ENCODE measurements at places on chromosomes 5 and 9.

GRCh38 chr5:118052503-118052902 is 935.8 kb downstream of the DTWD2 start:
- no peak for DNase-seq

DNA sequence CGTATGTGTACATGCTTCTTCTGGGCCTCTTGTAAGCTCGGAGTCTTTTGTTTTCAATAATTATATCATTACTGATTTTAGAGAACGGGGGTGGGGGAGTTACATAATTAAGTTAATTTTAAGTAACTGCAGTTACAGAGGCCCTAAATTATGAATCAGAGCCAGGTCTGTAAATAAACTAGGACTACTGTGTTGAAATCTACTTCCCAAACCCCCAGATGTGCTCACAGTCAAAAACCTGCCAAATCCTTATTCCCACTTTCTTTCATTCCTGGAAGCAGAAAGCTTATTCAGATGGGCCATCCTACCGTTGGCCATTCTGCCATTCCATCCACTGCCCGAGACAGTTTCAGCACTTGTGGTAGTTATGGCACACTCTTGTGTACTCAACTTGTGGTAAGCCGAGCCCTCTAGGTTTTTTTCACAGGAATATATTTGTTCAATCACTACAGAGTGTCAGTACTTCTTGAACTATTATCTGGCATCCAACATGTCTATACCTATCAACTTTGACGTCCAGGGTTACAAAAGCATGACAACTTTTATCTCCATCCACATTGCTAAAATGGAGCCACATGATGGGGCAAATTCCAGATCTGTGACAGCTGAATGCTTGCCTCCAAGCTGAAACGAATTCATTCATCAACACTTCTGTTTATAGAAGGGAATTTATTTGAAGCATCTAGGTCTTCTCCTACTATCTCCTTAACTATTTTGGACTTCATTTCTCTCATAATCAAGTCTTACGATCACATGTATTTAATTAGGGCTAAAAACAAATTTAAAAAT is 37.8 kb downstream of the GLRX start:
- DNase-seq: no peak

DNA sequence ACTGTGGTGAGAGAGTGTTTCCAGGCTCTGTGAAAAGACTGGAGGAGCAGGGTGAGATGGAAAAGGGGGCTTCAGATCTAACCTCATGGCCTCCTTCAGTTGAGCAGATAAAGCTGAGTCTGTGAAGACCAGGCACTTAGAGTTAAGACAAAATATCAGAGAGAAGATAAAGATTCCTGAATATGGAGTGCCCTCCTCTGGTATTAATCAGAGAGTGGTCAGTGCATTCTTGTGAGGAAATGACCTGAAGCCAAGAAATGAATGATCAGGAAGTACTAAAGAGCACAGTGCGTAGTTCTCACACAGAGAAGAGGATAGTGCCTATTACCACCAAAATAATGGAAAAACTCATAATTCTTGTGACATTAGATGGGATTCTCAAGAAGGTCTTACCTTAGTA is 1417.0 kb upstream of the ACO1 start:
- DNase-seq: no peak

GRCh38 chr5:6468870-6469269 is 20.2 kb downstream of the UBE2QL1 start:
- no peak for DNase-seq

DNA sequence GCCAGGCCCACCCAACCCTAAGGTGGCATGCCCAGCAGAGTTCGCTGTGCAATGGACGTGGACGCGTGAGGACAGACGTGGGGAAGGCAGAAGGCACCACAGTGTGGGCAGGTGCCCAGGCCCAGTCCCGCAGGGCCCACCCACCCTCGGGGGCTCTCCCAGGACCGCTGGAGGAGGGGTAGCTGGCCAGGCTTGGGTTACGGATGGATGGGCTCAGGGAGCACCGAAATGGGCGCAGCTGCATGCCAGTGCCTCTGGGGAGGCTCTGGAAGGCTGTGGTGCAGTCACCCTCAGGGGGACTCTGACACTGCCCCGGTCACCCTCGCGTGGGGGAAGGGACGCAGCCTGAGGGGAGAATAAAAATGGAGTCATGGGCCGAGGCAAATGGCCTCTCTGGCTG is 9.6 kb upstream of the GPSM1 start:
- DNase-seq: no peak

GRCh38 chr5:73652391-73652790 is 26.4 kb downstream of the ARHGEF28 start:
- DNase-seq: no peak

DNA sequence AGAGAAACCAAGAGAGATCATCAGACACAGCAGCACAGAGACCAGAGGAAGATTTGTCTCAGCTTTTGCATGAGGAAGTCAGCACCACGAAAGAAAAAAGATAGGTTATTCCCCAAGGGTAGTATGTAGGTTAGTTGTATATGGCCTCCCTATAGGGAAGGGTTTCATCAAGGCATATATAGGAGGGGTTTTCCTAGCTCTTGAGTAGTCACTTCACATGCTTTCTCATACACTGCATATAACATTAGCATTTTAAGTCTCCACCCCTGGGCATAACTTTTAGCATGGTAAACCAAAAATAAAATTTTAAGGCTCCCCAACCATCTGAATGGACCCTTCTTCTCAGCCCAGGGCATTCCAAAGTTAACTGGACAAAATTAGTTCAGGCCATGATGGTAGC is 1571.6 kb upstream of the ACO1 start:
- no peak for DNase-seq

DNA sequence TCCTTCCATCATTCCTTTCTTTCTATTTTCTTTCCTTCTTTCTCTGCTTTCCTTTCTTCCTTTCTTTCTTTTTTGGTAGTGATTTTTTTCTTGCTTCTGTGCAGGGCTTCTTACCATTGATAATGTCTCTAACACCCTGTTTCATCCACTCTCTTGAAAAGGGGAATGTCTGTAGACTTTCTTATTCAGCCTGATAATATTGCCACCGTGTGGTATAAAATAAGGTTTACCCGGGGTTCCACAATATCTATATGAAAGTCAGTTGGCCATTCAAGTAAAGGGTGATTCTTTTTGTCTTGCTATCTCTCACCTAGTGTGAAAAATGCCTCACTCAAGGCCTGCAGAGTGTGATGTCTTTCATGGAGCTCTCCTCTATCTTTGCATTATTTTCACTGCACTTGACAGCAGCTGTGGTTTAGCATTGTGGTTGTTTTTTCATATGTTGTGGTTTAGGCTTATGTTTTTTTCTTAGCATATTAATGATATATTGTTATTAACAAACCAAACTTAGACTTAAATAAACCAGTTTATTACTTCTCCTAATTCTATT is 153.9 kb downstream of the CSNK1G3 start:
- no peak for DNase-seq

DNA sequence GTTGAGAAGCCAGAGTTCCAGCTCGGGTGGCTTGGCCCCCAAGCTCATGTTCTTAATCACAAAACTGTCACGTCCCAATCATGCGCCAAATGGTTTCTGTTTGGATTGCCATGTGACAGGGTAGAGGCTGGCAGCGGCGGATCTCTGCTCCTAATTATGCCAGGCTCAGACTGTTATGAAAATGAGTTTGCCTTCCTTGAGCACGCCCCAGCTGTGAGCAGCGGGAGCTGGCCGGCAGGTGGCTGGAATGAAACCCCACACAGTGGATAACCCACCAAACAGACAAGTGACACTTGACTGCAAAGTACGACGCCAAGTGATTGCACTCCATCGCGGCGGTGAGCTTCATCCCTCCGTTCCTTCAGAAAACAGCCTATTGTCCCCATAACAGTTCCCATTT is 75.4 kb downstream of the CFAP77 start:
- DNase-seq: no peak

GRCh38 chr5:176844706-176845391 is 34.5 kb downstream of the UNC5A start:
- DNase-seq: peak; percentile 5

DNA sequence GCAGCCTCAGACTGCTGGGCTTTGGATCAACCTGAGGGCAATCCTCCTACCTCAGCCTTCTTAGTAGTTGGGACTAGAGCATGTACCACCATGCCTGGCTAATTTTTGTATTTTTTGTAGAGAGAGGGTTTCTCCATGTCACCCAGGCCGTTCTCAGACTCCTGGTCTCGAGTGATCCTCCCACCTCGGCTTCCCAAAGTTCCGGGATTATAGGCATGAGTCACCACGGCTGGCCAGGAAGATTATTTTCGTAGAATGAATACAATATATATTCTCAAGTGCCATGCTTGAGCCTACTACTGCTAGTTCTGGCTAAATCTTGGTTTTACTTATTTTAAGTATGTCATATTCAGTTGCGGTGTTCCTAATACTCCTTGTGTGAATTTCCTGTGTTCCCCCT is 88.2 kb upstream of the CLINT1 start:
- no peak for DNase-seq

DNA sequence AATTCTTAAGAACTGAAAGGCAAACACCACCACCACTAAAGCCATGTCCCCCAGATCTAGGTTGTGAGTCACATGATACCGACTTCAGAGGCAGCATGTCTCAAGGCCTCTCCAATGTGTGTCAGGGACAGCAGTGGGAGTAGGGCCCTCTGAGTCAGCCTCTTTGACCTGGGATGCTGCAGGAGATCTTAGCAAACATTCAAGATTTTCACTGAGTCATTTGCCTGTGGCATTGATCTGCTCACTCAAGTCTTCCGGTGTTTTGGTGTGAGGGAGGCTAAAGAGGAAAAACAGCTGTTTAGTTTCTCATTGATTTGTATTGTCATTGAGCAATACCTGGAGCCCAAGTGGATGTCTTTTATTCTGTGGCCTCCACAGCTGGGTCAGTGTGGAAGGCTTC is 36.1 kb downstream of the TMC1 start:
- DNase-seq: peak; percentile 90

DNA sequence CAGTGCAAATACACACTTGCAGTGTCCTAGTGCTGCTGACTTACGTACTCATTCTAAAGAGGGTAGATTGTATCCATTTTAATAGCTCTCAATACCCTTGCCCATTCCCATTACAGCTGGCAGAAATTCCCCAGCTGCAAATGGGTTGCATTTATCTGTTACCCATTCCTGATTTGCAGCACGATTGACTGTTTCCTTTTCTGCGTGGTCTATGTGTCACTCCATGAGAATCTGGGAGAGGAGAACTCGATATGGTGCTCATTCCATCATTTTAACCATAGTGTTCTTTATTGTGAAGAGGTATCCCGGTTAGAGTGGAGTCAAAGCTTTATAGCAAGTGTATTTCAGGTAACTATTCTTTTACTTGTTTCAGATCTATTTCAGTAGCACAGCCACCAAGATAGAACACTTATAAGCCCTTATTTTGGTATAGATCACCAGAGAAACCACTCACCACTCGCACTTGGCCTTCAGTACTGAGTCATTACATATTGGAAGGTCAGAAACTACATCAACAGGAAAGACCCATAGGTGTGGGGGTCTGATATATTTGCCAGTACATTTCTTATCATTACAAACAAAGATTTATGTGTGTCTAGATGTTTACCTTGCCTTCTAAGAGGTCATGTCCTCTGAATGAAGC is 139.5 kb downstream of the MUSK start:
- no peak for DNase-seq

DNA sequence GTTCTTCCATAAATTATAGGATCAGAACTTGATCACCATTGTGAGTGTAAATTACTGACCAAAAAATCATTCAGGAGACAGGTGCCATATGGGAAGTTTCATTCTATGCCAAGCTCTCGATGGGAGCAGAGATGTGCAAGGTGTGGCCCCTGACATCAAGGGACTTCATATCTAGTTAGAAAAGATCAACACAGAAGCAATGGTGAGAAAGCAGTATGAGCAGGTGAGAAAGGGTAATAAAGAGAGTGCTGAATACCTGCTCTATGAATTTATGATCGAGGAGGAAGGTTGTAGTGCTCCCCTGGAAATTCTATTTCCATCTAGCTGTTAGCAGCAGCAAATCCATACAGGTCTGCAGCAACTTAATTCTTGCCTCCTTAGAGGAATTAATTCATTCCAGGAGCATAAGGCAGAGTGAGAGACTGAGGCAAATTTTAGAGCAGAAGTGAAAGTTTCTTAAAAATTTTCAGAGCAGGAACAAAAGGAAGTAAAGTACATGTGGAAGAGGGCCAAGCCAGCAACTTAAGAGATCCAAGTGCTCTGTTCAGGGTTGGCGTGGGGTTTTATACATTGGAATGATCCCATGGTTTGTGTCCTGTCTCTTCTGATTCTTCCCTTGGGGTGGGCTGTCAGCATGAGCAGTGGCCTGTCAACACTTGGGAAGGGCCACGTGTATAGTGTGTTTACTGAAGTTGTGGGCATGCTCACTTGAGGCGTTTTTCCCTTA is 181.8 kb downstream of the SAXO1 start:
- no peak for DNase-seq

DNA sequence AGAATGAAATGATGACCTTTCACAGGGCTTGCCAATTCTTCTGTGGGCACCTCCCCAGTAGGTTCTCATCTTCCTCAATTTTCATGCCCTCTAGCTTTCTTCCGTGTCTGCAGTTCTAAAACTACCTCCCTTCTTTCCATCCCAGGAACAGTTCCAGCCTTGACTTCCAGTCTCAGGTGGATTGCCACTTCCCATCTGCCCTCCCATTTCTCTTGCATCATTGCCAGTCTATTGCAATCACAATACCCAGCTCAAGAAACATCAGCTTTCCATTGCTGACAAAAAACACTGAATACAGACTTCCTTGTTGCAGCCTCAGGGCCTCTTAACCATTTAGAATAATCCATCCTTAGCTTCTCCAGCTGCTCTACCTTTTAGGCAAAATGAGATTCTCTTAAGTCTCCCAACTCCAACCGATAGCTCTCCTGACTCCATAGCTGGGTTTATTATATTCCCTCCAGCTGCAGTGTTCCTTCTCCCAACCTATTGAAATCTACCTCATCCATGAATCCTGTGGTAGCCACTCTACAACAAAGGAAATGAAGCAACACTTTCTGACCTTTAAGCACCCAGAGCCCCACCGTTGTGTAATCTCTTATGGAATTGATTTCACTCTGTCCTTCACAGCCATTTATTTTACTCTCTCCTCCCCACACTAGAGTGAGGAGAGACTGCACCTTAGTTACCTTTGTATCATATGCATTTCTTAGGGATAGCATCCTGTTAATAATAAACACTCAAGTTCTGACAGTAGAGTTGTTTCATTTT is 75.6 kb upstream of the PCA3 start:
- no peak for DNase-seq
